Right ventricle myocardium superior (tissue), 1 donor: ENCODE measurements at places on chromosomes 5 and 9. TPM values are rescaled to one million over a fixed set of nuclear protein-coding genes. Genes with fewer than 3 reads are reported as not detected.

Gene IL17B
- not detected for total RNA-seq

Gene TAF7
- total RNA-seq: 101 TPM

Gene NR5A1
- not detected for total RNA-seq

Gene CRB2
- total RNA-seq: not detected

Gene DOCK8
- 3.4 TPM for total RNA-seq

Gene MELK
- 0.48 TPM for total RNA-seq

Gene SH2D3C
- 18.2 TPM for total RNA-seq

Gene SIT1
- total RNA-seq: not detected

Gene ANAPC2
- total RNA-seq: 33.9 TPM

Gene NEURL1B
- total RNA-seq: 28.8 TPM

- DNase-seq: no peak
Observed at GRCh38 chr9:2934241-2934650, 90.4 kb upstream of the PUM3 start.

- no peak for DNase-seq
Observed at GRCh38 chr9:74133921-74134320, 363.2 kb upstream of the RORB start.

GRCh38 chr9:123860603-123861002, 69.3 kb downstream of the DENND1A start:
- DNase-seq: no peak

DNA sequence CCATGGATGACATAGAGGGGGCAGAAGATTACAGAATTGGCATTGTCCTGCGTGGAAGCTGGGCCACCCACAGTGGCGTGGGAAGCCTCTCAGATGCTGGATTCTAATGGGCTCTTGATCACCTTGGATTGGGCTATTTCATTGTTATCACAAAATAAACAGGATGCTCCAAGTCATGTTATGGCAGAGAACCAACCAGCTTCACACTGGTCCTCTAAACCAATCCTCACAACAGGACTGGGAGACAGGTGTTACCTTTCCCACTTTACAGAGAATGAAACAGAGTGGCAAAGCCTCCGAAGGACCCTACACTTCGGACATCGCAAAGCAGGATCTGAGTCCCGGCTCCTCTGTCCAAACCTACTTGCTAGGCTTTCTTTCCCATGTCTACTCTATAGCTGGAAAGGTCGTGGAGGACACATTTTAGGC, 455 bp upstream of the SMIM3 start:
- DNase-seq: no peak

DNA sequence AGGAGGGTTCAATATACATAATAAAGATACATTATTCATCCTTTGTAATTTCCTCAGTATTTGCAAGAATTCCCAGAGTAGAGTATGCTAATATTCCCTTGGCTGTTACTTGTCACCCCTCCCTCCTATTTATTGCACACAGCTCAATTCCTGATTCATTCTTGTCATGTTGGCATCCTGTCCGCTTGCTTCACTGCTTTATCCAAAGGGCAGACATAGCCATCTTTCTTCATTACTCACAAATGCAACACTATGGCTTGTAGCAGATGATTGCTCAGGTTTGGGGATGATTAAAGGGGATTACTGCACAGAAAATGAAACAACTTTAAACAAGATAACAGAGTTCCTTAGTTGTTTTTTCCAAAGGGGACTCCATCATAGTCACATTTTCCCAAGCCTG, 1.2 kb upstream of the IL33 start:
- no peak for DNase-seq

DNA sequence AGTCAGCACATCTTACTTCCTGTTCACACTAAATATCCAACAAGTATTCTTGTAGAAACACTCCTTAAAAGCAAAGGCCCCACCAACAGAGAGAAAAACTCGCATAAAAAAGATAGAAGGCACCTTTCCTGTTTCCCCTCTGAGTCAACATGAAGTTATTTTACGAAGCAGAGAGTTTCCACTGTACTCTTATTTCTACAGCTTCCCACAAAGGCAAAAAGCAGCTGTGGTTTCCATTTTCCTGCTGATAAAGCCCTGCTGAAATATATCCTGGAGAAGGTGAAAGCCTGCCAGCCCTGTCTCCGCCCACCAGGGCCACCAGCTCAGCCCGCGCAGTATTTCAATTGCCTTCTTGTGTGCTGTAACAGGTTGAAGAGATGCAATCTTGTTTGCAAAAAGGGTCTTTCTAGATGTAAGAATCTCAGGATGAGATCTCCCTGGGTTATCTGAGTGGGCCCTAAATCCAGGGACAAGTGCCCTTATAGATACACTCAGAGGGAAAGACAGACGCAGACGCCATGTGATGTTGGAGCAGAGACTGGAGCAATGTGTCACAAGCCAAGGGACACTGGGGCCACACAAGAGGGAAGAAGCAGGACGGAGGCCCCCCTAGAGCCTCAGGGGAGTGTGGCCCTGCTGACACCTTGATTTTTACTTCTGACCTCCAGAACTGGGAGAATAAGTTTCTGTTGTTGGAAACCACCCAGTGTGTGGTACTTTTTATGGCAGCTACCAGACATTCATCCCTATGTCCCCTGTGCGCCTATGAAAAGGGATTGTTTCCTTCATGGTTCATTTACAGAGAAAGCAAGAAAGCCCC, 19.9 kb downstream of the SEMA4D start:
- DNase-seq: peak; percentile 53

DNA sequence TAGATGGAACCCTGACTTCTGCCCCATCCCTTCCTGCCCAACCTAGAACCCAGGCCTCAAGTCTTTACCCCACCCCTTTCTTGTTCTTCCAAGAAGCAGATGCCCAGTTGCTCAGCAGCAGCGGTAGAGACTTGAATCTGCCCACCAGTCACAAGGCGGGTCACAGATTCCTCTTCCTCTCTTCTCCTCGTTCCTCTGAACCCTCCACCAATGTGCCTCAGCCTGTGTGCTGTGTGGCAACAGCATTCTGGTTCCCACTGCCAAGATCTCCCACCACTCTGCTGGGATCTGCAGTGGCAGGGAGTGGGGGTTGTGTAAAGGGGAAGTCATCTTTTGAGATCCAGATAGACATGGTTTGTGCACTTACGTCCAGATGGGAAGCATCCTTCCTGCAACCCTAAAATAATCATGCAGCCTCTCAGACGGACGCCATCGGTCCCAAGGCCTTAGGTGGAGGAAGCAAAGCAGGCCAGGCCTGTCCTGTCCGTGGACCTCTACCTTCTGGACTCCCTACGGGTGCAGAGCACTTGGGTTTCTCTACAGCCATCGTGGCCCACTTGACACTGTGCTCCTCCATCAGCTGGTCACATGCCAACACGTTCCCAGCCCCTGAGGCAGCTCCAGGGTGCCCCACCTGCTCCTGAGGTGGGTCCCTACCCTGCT, 7.7 kb upstream of the RPL26L1 start:
- DNase-seq: no peak

- peak; percentile 44 for DNase-seq
Observed at GRCh38 chr9:68418259-68418845, 61.9 kb downstream of the PGM5 start.

- DNase-seq: no peak
Observed at GRCh38 chr5:125149527-125149926, 403.1 kb upstream of the ZNF608 start.

GRCh38 chr5:1478271-1479035, 33.2 kb upstream of the SLC6A3 start:
- peak; percentile 27 for DNase-seq

DNA sequence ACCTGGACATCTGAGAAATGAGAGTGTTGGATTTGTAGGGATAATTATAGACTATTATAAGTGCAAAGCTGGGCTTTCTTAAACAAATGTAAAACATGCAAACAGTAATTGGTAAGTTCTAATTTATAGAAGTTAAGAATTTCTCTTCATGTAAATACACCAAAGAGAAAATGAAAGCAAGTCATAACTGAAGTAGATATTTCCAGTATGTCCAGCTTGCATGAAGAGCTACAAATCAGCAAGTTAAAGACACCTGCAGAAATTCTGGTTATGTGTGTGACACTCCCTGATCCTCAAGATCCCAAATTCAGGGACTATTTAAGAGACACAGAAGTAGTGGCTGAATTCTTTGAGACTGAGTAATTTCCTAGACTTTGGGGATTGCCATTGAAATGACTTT, 308.9 kb downstream of the TLE4 start:
- no peak for DNase-seq

GRCh38 chr9:137368431-137369035, 54.4 kb downstream of the EXD3 start:
- DNase-seq: peak; percentile 69

GRCh38 chr5:173454361-173454735, 126.1 kb upstream of the STC2 start:
- DNase-seq: no peak

DNA sequence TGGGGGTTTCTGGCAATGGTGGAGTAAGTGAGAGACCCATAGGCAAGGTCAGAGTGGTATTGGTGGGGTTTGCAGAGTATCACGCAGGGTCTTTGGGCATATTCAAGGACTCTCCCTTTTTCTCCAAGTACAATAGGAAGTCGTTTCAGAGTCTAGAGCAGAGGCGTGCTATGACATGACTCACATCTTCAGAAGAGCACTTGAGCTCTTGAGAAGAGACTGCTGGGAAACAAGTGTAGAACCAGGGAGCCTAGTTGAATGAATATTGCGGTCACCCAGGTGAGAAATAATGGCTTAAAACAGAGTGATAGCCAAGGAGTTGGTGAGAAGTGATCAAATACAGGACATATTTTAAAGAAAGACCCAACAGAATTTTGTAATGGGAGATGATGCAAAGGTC, 813.4 kb downstream of the TLE1 start:
- DNase-seq: no peak

- DNase-seq: no peak
Observed at GRCh38 chr9:31445960-31446359, 938.5 kb upstream of the ACO1 start.

GRCh38 chr5:75536694-75537360, 25.1 kb downstream of the POLK start:
- peak; percentile 50 for DNase-seq

- DNase-seq: no peak
Observed at GRCh38 chr9:101893661-101894646, 155.5 kb upstream of the GRIN3A start.

GRCh38 chr5:12343558-12343957, 439.3 kb upstream of the CTNND2 start:
- DNase-seq: no peak

DNA sequence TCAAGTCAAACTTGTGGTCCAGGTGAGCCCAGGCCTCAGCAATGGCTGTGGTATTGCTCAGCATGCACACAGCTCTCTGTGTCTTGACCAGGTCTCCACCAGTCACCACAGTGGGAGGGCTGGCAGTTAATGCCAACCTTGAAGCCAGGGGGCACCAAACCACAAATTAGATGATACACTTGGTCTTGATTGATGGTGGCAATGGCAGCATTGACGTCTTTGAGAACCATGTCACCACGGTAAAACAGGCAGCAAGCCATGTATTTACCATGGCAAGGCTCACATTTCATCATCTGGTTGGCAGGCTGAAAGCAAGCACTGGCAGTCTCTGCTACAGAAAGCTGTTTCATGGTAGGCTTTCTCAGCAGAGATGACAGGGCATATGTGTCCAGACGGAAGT, 40.0 kb downstream of the NIM1K start:
- DNase-seq: no peak
